ENCODE measurements at places on chromosomes 12 and 14. TPM values are rescaled to one million over a fixed set of nuclear protein-coding genes. Genes with fewer than 3 reads are reported as not detected.

The VRTN gene
- 0.09 TPM for total RNA-seq

The PTPRO gene
- total RNA-seq, result 0.22 TPM

DNA sequence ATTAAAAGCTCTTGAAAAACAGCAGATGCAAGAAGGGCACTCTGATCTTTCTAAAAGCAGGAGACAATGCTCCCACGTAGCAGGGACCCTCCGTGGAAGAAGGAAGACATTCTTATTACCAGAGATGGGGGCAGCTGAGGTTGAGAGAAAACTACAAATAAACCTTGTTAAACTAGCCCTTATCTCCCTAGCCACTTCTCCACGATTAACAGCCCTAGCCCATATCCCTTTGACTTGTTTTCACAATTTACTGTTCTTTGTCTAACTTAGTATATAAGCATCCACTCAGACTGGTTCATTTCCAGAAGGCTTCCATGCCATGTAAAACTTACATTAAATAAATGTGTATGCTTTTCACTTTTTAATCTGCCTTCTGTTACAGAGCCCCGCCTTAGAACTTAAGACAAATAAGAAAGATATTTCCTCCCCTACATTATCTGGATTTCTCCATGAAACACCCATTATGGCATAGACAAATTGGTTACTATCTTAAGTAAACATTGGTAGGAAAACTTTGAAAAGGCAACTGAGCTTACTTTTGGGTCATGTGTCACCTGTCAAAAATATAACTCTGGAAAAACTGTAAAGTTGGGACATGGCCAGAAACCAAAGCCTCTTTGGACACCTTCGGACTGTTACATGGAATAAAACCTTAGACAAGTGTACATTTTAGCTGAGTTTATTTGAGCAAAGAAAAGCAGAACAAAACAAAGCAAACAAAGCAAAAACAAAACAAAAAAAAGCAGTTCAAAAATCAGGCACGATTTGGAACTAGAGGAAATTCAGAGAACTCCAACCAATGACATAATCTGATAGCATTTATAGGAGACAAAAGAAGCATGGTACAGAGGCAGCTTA, 4.9 kb upstream of the RNASE1 start:
- no peak for DNase-seq
- no peak overlapping the region for H3K4me3 ChIP-seq
- no peak overlapping the region for H3K27ac ChIP-seq
- no peaks in the 10 kb centered on the region for H3K36me3 ChIP-seq
- H3K4me1 ChIP-seq, result peaks cover 29% of the 10 kb centered on the region

The PRICKLE1 gene
- 0.58 TPM for total RNA-seq

The CINP gene
- 41.8 TPM for total RNA-seq

DNA sequence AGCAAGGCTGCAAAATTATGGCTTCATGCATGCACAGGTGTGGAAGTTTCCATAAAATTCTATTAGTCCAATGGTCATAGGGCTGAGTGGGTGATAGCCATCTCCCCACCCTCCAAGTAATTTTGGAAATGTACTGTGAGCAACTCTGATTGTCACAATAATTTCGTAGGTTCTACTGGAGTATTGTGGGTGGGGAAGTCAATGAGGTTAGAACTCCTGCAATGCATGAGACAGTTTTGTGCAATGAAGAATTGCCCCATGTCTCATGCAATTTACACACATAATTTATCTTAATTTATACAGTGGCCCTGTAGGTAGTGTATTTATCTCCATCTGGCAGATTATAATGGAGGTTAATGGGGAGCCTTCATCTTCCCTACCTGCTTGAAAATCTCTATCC, 20.5 kb downstream of the IFNG start:
- no peaks in the 10 kb centered on the region for H3K36me3 ChIP-seq
- H3K27ac ChIP-seq, result no peak overlapping the region
- no peaks in the 10 kb centered on the region for H3K4me1 ChIP-seq

DNA sequence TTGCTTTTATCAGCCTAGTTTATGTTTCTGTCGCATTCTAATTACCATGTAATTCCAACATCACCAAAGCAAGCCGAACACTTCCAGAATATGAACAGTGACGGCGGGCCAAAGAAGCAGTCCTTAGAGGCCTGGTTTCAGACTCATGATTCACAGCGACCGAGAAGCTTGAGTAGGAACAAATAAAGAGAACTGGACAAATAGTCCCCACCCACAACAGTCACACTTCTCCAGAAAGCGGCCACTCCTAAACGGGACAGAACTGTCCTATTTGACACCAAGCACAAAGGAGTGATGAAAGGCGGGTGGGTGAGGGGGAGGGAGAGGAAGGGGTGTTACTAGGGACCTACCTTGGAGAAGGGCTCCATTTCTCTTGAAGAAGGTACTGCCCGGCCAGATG, 136.4 kb downstream of the FOXN3 start:
- no peaks in the 10 kb centered on the region for H3K36me3 ChIP-seq
- no peaks in the 10 kb centered on the region for H3K4me1 ChIP-seq
- DNase-seq, result no peak
- no peak overlapping the region for H3K27ac ChIP-seq
- H3K27me3 ChIP-seq, result peaks cover 3% of the 10 kb centered on the region
- H3K4me3 ChIP-seq, result no peak overlapping the region

- no peak overlapping the region for H3K4me3 ChIP-seq
- no peaks in the 10 kb centered on the region for H3K4me1 ChIP-seq
- H3K27ac ChIP-seq, result no peak overlapping the region
- H3K36me3 ChIP-seq, result no peaks in the 10 kb centered on the region
- no peak for DNase-seq
Observed at GRCh38 chr12:27193106-27193505, 51.0 kb upstream of the STK38L start.

The KRT77 gene
- not detected for total RNA-seq

The AQP2 gene
- not detected for total RNA-seq

The REC8 gene
- total RNA-seq, result 2.6 TPM

The KRT71 gene
- not detected for total RNA-seq
